ENCODE measurements at places on chromosomes 1 and 21.
A peak's percentile ranks its signal among the peaks of the same experiment; 100 is the strongest.

DNA sequence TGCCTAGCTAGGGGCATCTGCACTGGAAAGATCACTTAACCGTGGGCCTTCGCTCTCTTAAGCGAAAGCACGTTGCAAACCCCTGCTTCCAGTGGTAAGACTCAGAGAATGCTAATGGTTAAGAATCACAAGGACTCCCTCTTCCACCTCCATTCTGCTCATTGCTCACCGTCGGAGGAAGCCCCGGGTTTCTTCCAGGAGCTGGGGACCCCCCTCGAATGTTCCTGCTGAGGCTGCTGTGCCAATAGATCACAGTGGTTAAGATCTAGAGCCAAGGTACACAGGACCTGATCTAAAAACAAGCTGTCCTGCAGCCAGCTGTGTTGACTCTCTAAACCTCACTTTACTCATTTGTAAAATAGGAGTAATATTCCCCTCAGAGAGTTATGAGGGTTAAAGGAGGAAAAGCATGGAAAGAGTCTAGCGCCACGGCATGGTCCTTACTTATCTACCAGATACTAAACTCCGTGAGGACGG lies 765 bp downstream of the VAMP3 start:
- no peak for DNase-seq

DNA sequence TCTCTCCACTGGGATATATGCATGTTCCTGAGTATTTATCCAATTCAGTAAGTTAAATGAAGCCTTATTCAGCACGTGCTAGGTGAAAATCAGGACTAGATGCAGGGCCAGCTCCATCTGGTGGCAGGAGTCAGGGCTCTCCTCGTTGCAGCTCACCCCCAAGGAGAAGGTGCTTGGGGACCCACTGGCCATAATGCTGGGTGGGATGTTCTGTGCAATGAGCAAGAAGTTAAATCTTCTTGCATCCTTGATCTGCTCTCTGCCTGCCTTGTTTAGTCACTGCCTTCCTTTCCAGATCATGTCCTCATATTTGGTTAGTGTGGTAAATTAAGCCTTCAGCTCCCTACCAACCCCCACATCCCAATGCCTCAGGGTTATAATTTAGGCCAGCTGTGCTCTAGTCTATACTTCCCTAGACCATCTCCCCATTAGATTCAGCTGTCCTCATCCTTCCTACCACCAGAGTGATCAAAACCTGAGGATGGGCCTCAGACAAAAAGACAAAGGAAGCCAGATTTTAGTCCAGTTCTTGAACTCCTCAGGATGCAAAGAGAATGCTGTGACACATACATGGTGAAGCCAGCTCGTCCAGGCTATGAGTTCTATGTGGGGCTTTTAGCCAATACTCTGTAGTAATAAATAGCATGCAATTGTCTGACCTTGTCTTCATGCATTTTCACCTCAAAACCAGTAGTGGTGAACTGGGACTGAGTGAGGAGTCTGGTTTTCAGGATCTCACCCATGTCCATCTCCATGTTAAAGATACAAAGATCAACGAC lies 55.9 kb downstream of the SEC16B start:
- DNase-seq: no peak

DNA sequence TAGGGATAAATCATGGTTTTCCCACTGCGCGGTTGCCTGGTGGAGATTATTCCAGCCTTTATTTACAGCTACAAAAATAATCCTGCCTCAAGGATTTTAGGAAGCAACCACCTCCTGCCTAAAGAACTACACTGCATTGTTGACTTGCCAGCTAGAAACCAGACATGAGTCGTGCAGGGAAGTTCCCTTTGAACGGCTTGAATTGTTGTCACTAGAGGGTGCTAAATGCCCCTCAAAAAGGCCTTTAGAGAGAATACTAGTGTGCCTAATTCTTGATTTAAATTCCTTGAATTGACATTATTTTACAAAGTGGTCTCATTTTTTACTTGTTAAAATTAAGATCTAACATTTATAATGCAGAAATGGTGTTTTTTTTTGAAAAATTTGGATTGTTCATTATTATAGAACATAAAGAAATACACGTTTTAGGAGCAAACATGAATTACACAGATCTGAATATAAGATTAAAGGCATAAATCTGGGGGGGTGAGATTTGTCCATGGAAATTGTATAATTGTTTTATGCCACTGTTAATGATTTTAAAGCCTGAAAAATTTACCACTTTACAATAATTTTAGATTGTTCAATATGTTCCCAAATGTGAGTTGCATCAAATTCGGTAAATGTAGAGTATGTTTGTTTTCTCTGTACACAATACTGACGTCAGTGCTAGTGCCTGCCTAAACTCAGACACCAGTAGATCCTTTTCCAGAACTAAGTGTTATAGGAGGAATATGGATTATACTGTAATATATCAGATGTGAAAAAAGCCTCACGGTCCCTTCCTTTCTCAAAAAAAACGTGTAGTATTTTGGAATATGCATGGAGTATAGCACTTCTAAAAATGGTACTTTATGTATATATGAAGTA lies 7.6 kb upstream of the ERG start:
- no peak for DNase-seq

- no peak for DNase-seq
Observed at GRCh38 chr1:10117865-10118264, 85.1 kb downstream of the UBE4B start.

- peak; percentile 3 for DNase-seq
Observed at GRCh38 chr21:36059823-36060158, 535 bp downstream of the SETD4 start.

- DNase-seq: no peak
Observed at GRCh38 chr21:15094706-15095105, 29.9 kb upstream of the NRIP1 start.

GRCh38 chr1:199151634-199152425 lies 513.0 kb downstream of the PTPRC start:
- no peak for DNase-seq

- DNase-seq: no peak
Observed at GRCh38 chr21:42276526-42277154, 38.6 kb downstream of the TFF3 start.

- DNase-seq: no peak
Observed at GRCh38 chr1:80929868-80930508, 870.7 kb upstream of the ADGRL2 start.

- no peak for DNase-seq
Observed at GRCh38 chr21:14384453-14384852, 1.5 kb upstream of the HSPA13 start.

GRCh38 chr1:210866532-210866931 lies 267.4 kb downstream of the KCNH1 start:
- no peak for DNase-seq

DNA sequence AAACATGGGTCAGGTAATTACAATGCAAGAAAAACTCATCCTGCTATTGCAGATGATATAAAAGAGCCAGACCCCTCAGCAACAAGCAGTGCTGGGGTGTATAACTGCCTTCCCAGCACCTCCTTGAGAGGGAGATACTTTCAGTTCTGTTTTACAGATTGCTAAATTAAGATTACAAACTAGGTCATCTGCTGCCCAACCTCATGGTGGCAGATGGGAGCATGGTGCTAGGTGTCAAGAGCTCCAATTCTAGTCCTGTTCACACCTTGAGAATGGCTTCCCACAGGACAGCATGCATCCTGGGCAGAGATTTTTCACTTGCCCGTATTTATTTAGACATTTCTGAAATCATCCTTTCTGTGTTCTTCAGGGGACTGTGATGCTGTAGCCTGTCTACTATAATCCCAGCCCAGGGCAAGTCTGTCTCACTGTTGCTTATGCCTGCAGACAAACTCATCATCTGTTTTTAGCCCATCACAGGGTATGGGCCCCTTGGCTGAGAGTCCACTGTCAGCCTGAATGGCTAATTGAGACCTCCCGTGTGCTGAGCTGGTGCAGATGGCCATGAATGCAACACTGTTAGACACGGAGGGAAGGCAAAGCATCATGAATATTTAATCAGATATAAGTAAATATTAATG lies 40.2 kb upstream of the PBX1 start:
- no peak for DNase-seq

DNA sequence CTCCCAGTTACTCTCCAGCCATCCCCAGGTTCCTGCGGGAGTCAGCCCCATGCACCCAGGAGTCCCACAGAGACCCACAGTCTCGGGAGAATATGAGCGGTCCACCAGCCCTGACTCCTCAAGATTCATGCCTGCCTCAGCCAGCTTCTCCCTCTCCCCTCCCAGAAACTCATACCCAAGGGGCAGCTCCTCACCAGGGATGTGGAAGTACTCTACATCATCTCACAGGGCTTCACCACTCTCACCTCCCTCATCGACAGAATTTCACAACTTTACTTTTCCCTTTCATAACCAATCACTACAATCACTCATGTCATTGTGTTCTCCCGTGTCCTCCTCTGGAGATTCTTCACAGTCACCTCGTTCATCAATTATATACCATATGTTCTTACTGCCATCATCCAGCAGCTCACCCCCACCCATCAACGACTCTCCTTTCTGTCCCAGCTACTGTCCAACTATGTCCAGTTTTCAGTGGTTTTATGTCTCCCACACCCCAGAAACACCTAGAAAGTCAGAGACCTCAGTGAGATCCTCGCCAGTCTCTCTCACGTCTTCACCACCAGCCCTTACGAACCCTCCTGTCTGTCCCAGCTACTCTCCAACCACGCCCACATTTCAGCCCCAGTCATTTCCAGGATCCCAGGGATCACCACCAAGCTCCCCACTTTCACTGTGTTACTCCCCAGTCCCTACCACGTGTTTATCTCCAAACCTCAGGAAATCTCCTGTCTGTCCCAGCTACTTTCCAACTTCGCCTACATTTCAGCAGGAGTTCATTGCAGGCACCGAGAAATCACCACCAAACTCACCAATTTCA lies 1530.1 kb upstream of the TPTE start:
- no peak for DNase-seq

Measured in activated CD4-positive, alpha-beta T cell treated with anti-CD3 and anti-CD28 coated beads, Interleukin-2, amount 50 U/mL, for 4 hours (primary cell).